ENCODE measurements at places on chromosomes 3 and 15.

GRCh38 chr15:101457696-101458095 lies 31.8 kb downstream of the PCSK6 start:
- DNase-seq = no peak

DNA sequence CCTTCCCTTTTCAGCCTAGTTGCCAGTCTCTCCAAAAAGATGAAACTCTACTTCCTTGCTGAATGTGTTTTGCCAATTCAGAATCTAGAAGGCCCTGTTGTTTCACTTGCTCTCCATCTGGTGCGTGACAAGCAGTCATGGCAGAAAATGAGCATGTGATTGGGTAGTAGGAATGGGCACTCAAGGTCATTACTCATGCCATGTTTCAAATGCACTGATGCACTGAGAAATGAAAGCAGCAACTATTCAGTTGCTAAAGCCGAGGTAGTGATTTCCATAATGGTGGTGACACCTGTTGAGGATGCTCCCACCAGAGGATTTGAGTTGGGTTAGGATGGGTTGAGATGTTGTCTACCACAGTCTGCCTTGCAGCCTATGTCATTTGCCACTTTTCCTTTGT lies 12.7 kb downstream of the ZBTB38 start:
- DNase-seq = no peak

DNA sequence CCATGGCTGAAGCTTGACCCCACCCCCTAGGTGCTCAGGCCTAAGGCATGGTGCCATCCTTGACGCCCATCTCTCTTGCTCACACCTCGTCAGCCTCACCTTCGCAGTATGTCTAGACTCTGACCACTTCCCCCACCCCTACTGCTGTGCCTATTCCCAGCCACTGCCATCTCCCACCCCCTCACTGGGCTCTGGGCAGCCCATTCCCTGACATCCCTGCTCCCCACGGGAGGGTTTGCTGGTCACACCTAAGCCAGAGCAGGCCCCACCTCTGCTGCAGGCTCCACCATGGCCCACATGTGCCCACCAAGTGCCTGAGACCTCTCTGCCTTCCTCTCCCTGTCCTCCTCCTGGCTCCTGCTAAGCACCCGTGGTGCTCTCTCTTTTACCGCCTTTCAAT lies 47.7 kb upstream of the PRR23E start:
- DNase-seq = no peak

DNA sequence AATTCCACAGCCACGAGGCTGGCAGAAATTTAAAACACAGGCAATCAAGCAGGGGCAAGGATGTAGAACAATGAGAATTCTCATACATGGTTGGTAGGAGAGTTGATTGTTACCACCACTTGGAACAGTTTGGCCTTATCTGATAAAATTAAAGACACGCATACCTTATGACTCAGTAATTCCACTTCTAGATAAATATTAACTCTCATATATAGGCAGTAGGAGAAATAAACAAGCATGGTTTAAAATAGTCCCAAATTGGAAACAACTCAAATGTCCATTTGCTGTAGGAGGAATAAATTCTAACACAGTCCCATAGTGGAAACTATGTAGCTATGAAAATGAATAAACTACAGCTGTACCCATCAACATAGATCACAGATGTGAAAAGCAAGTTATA lies 42.3 kb upstream of the USP3 start:
- no peak for DNase-seq

DNA sequence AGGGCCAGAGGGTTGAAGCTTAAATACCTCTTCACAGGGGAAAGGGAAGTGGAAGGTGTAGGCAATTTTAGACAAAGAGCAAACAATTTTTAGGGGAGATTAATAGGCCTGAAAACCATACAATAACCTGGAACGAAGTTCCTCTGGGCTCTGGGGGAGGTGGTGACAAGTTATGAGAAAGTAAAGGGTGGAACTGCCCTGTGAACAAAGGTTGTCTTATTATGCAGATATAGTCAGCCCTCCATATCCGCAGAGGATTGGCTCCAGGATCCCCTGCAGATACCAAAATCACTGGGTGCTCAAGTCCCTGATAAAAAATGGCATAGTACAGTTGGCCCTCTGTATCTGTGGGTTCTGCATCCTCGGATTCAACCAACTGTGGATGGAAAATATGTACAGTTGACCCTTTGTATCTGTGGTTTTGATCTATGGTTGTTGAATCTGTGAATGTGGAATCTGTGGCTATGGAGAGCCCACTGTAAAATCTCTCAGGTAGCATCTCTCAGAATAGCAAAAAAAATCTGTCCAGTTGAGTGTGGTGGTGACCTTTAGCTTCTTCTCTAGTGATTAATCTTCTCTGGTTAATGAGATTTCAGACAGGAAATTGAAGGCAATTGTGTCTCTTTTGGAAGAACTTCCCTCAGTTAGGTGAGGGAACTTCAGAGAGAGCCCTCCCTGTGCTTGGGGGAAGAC lies 40.2 kb downstream of the CLEC3B start:
- no peak for DNase-seq

GRCh38 chr3:109825971-109826810 lies 488.8 kb upstream of the DPPA4 start:
- no peak for DNase-seq

GRCh38 chr3:72109327-72110259 lies 324.6 kb upstream of the PROK2 start:
- no peak for DNase-seq

- no peak for DNase-seq
Measured at GRCh38 chr3:32109256-32109655, 2.8 kb downstream of the GPD1L start.

DNA sequence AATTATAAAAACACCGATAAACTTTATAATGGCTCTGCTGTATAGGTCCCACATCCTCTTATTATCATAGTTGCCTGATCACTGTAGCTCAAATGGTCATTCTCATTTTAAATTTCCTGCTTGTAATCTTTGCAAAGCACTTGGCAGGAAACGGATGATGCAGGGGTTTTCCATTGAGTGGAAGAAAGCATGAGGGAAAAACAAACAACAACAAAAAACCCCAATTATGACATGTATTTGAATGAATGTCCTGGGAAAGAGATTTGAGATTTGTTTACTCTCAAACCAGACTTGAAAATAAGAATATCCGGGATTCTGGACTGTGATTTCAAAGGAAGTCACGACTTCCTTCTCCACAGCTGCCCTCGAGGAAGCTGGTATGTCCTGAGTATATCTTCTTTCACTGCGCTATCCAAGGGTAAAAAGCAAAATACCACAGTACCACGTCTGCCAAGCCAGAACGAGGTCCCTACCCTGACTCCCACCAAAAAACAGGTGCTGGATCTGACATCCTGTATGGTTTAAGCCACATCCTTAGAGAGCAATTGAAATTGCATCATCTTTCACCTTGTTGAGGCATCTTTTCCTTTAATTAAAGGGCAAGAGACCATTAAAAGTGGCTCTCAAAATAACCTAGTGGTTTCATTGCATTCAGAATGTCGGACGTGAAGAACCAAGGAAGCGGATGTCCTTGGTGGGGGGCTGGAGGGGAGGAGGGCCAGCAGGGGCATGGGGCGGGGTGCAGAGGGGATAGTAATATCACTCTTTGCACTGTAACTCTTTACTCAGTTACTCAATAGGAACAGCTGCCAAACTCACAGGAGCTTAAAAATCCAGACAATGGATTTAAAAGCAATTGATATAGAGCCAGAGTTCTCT lies 13.5 kb upstream of the TIPIN start:
- DNase-seq = peak; percentile 46

DNA sequence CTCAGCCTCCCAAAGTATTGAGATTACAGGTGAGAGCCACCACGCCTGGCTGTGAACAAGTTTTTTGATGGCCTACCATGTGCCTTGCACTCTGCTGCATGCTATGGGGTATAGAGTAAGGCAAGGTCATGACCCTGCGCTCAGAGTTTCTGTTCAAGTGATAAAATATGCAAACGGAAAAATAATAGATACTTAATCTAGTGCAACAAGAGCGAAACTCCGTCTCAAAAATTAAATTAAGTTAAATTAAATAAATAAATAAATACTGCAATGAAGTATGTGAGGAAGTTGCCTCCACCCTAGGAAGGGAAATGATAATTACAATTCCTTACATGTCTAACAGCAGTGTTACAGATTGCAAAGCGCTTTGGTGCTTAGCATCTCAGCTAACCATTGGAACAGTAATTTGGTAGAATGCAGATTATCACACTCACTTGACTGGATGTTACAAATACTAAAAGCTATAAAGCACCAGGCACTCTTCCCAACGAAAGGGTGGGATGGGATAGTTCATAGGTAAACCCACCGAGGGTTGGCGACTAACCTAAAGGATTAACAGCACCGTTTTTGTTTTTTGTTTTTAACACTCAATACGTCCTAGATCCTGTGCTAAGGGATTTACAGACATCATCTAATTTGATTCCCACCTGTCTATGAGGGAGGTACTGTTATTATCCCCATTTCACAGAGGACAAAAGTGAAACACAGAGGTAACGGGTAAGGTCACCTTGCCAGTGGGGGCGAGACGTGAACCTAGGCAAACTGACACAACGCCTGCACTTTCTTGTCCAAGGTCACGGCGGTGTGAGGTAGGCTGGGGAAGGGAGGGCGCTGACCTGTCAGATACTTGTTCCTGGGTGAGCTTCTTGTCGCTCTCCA lies 793 bp upstream of the FANCD2 start:
- DNase-seq = no peak

GRCh38 chr3:190456770-190457169 lies 7.1 kb upstream of the TMEM207 start:
- DNase-seq = no peak

GRCh38 chr15:101099183-101099582 lies 152.7 kb downstream of the CHSY1 start:
- no peak for DNase-seq

GRCh38 chr15:99201408-99202175 lies 47.8 kb downstream of the TTC23 start:
- no peak for DNase-seq

- no peak for DNase-seq
Measured at GRCh38 chr3:18153571-18154173, 271.5 kb downstream of the SATB1 start.

All from activated T-cell treated with anti-CD3 and anti-CD28 coated beads, Interleukin-2, amount 50 U/mL, for 24 hours (primary cell).